ENCODE measurements at places on chromosomes 12 and 14. TPM values are rescaled to one million over a fixed set of nuclear protein-coding genes. Genes with fewer than 3 reads are reported as not detected.

Gene ABCC9
- 12.1 TPM for total RNA-seq

Gene GPR135
- 9.7 TPM for total RNA-seq

Gene SMIM41
- total RNA-seq, result 5.0 TPM

Gene PLA2G1B
- 34.9 TPM for total RNA-seq

Gene PKP2
- 6.8 TPM for total RNA-seq

Gene TCL1B
- not detected for total RNA-seq

Gene CLBA1
- total RNA-seq, result 11.1 TPM

Gene SERPINA10
- not detected for total RNA-seq

Gene CYP27B1
- total RNA-seq, result 2.5 TPM

Gene RNASE11
- total RNA-seq, result not detected

Gene NKX2-8
- not detected for total RNA-seq

Gene FLRT2
- 24.1 TPM for total RNA-seq

Gene DPPA3
- total RNA-seq, result not detected

Gene NTS
- total RNA-seq, result 0.40 TPM

Measured in upper lobe of left lung (tissue), 6 donors.